ENCODE measurements at places on chromosomes 4 and X.

DNA sequence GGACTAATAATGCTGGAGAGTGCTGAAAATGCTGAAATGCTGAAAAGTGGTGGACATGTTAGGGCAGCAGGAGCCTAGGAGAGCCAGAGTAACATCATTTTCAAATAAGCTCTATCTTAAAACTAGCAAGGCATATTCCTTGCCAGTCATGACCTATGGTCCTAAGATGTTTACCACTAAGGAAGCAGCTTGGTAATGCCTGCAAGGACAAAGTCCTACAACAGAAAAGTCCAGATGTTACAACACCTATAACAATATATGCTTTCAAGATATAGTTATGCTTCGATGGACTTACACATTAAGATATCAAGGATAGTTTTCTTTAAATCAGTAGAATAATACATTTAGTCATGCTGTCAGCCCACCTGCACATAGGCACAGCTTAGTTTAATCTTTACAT lies 4.5 kb upstream of the ADH4 start:
- DNase-seq, result no peak

- DNase-seq, result no peak
Measured at GRCh38 chr4:125520258-125520990, 205.7 kb downstream of the FAT4 start.

GRCh38 chr4:186304866-186305505 lies 39.0 kb downstream of the F11 start:
- DNase-seq, result no peak

- DNase-seq, result no peak
Measured at GRCh38 chrX:153782313-153782712, 1.5 kb downstream of the SRPK3 start.

GRCh38 chr4:39464886-39465501 lies 6.1 kb downstream of the LIAS start:
- DNase-seq, result no peak

GRCh38 chr4:52648836-52649235 lies 10.3 kb downstream of the USP46 start:
- DNase-seq, result no peak

DNA sequence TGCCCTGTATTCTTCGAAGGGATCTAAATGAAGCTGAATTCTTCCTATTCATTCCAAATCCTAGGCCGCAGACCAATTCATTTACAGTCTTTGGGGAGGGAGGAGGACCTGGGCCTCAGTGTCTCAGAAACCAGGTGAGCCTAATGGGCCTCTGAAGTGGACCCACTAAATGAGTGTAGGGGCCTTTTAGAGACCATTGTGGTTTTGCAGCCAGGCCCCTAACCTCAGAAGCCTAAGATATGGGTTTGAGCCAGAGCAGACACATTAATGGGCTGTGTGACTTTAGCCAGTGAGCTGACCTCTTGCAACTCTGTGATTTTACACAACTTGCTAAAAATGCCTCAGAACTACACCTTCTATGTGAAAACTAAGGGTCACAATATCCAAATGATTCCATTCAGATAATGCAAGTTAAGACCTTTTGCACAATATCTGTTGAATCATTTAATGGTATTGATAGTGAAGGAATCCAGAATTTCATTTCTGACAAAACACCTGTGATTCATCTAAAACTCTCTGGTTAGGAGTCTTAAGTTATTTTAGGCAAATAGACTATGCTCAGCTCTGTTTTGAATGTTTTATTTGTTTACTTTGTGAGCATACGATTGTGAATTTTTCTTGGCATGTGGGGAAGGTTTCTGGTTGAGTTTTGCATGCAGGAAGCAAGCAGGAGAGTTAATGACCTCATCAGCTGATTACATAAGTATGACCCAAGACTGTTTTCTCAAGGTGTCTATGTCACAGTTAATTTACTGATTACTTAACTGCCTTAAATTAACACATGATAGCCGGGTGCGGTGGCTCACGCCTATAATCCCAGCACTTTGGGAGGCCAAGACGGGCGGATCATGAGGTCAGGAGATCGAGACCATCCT lies 75.0 kb downstream of the EVC start:
- no peak for DNase-seq

- DNase-seq, result no peak
Measured at GRCh38 chr4:28369499-28369898, 1508.9 kb downstream of the STIM2 start.

Data from T-helper 1 cell (primary cell).